ENCODE measurements at places on chromosomes 11 and 22.

DNA sequence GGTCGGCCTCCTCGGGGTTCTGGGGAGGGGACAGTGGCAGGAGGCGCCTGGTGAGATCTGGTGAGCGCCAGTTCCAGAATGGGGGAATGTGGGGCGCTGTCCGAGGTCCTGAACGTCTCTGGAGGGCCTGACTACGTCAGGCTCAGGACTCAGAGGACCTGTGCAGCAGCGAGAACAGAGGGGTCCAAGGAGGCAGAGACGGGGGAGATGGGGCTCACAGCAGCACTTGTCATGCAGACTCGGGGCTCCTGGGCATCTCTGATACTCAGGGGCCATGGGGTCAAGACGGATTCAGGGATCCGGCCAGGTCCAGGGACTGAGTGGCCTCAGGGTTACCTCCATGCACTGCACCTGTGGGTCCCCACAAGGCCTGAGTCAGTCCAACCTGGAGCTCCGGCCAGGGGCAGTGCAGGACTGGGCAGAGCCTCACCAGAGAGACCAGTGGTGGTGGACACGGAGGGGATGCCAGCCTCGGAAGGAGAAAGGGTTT, 92.2 kb downstream of the BRD1 start:
- no peak for DNase-seq

DNA sequence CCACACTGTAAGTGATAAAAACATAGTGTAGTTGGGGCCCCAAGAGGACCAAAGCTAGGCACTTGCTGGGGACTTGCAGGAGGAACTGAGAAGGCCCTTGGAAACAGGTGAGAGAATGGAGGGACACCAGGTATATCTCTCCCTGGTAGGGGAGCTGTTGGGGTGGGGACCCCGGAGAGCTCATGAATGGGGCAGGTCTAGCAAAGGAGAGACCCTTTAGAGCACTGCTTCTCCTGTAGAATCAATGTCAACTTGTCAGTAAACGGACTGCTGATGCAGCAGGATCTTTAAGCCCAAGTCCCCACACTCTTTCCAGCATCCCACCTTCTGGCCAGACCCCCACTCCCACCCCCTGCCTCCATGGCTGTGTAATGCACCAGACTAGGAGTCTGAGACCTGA, 109.6 kb upstream of the THY1 start:
- DNase-seq = no peak

DNA sequence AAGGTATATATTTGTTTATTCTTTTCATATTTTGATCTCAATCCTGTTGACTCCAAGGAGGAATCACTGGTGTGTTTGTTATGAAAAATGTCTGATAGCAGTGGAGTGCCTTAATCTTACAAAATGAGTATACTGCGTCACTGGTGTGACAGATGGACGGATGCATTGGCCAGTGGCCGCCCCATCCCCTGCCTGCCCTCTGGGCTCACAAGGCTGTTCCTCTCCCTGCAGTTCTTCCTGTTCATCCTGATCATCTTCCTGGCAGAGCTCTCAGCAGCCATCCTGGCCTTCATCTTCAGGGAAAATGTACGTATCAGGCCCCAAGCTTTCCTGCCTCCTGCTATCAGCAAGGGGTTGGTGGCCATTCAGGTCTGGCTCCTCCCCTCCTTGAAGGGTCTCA, 32.9 kb downstream of the TP53I11 start:
- DNase-seq = no peak

GRCh38 chr11:12053606-12054361, 45.4 kb upstream of the DKK3 start:
- no peak for DNase-seq

DNA sequence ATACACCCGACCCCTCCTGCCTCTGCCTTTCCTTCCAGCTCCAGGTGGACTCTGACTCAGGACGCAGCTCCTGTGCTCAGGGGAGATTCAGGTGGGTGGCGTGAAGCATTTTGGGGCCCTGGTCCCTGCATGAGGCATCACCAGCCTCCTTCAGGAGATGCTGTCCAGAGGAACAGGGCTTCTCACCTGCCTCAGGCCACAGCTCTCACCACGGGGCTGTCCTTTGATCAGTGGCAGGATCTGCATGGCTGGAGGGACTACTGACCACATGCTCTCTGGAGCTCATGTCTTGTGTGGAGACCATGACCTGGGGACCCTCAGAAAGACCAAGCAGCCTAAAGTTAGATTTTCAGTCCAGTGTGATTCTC, 58.8 kb downstream of the GGTLC2 start:
- DNase-seq = no peak
